Placental epithelial cell (primary cell): ENCODE measurements at places on chromosomes 13 and 19. TPM values are rescaled to one million over a fixed set of nuclear protein-coding genes. Genes with fewer than 3 reads are reported as not detected.

The PCDH8 gene
- 0.39 TPM in 1 of 2 replicates, not detected in the other for total RNA-seq

The STK24 gene
- 71.5 and 119 TPM in 2 replicates for total RNA-seq

The MAST1 gene
- total RNA-seq: under 0.01 and 0.43 TPM in 2 replicates

The TBXA2R gene
- total RNA-seq: 4.3 and 6.7 TPM in 2 replicates

The NECTIN2 gene
- total RNA-seq: 97.9 and 98.9 TPM in 2 replicates

The GJA3 gene
- total RNA-seq: under 0.01 and 0.22 TPM in 2 replicates

The ATXN8OS gene
- not detected in 2 replicates for total RNA-seq

The GARIN5A gene
- 1.2 and 1.6 TPM in 2 replicates for total RNA-seq

The FGF21 gene
- 0.39 TPM in 1 of 2 replicates, not detected in the other for total RNA-seq

The S1PR2 gene
- 10.6 and 18.1 TPM in 2 replicates for total RNA-seq

The RNF6 gene
- total RNA-seq: 44.0 and 54.3 TPM in 2 replicates

The ZNF709 gene
- 5.1 and 6.7 TPM in 2 replicates for total RNA-seq

The IGFL3 gene
- total RNA-seq: not detected in 2 replicates

The ONECUT3 gene
- not detected in 2 replicates for total RNA-seq

The PRRG2 gene
- total RNA-seq: 8.6 and 11.2 TPM in 2 replicates

The ICAM4 gene
- 0.22 and 2.4 TPM in 2 replicates for total RNA-seq

The LIG4 gene
- 3.9 and 7.3 TPM in 2 replicates for total RNA-seq

The KBTBD7 gene
- 9.7 and 18.5 TPM in 2 replicates for total RNA-seq

The FRY gene
- 0.11 and 0.39 TPM in 2 replicates for total RNA-seq

The SHISA7 gene
- total RNA-seq: not detected in 2 replicates

The DOHH gene
- 5.9 and 8.2 TPM in 2 replicates for total RNA-seq

The IGFL1 gene
- not detected in 2 replicates for total RNA-seq

The ADAMTSL5 gene
- 40.8 and 55.7 TPM in 2 replicates for total RNA-seq

The ACER1 gene
- total RNA-seq: 0.11 TPM in 1 of 2 replicates, not detected in the other

The ZNF888 gene
- 11.8 and 12.3 TPM in 2 replicates for total RNA-seq

The SLC46A3 gene
- total RNA-seq: 1.6 and 12.9 TPM in 2 replicates

The FLT3LG gene
- total RNA-seq: 0.79 TPM in 1 of 2 replicates, not detected in the other

The PSG3 gene
- total RNA-seq: 0.11 TPM in 1 of 2 replicates, not detected in the other

The SLC44A2 gene
- total RNA-seq: 188 and 341 TPM in 2 replicates

The NAPSA gene
- under 0.01 and 0.39 TPM in 2 replicates for total RNA-seq

The SOHLH2 gene
- under 0.01 TPM in 1 of 2 replicates, not detected in the other for total RNA-seq

The TGFBR3L gene
- total RNA-seq: 0.98 and 1.2 TPM in 2 replicates

The CGB5 gene
- total RNA-seq: 0.39 TPM in 1 of 2 replicates, not detected in the other

The POLR1G gene
- total RNA-seq: 2.4 and 2.8 TPM in 2 replicates

The ANGPTL8 gene
- total RNA-seq: 0.33 TPM in 1 of 2 replicates, not detected in the other

The ZNF723 gene
- not detected in 2 replicates for total RNA-seq

The ITPKC gene
- 40.1 and 52.2 TPM in 2 replicates for total RNA-seq

The CNN1 gene
- 4.7 and 10.7 TPM in 2 replicates for total RNA-seq

The TMPRSS9 gene
- not detected in 2 replicates for total RNA-seq

The CD22 gene
- 0.11 and 1.6 TPM in 2 replicates for total RNA-seq

The KLK5 gene
- total RNA-seq: not detected in 2 replicates

The GARIN5B gene
- 0.39 TPM in 1 of 2 replicates, not detected in the other for total RNA-seq

The FAM216B gene
- not detected in 2 replicates for total RNA-seq

The BLOC1S3 gene
- 5.9 and 6.8 TPM in 2 replicates for total RNA-seq

The C19orf73 gene
- 1.2 and 1.3 TPM in 2 replicates for total RNA-seq
